ENCODE measurements at places on chromosomes 7 and 10. TPM values are rescaled to one million over a fixed set of nuclear protein-coding genes. Genes with fewer than 3 reads are reported as not detected.

POLR3A gene
- total RNA-seq = 13.4 TPM

MUC3A gene
- 0.16 TPM for total RNA-seq

CNPY1 gene
- total RNA-seq = not detected

DNA sequence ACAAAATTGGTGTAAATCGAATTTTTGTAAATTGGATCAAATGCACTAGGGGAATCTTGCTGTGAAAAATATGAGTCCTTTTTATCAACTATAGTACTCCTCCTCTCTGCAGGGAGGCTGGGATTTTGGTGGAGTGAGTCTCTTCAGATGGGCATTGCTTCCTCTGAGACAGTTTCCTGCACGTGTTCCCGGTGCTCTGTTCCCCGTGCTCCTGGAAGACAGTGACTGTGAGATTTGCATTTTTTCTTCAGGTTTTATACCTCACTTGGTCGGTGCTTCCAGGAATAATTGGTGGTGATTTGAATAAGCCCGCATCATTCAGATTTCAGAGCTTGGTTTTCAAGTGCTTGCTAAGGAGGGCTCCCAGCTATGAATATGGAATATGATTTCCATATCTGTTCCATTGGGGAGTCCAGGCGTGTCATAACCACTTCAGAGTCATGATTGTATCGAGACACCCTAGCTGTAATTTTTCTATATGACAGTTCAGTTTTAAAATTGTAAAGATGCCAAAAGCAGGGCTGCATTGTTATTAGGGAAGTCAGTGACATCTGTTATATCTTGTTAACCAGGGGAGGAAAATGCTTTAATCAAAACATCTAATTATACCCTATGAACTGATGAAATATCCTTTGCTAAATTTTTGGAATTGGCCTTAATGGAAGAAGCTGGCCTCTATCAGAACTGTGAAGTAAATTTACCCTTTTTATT is 12.3 kb downstream of the AUTS2 start:
- no peaks in the 10 kb centered on the region for H3K27me3 ChIP-seq
- H3K27ac ChIP-seq = no peak overlapping the region
- no peaks in the 10 kb centered on the region for H3K4me1 ChIP-seq
- H3K36me3 ChIP-seq = no peaks in the 10 kb centered on the region

DNA sequence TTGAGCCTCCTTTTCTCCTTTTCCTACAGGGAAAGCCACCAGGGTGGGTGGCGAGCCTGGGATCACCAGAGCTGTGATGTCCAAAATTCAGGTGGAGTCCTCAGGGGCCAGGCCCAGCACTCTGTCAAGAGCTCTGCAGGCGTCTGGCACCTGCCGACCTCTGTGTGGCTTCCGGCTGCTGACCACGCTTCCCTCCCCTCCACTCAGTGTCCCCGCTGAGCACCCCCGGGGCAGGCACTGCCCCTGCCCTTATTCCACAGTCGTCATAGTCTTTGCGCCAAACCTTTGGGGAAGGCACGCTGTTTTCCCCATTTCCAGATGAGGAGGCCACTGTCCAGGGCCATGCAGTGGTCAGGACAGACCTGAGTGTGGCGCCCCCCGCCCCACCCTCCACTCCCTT is 7.5 kb downstream of the MTG1 start:
- no peak overlapping the region for H3K4me3 ChIP-seq
- H3K36me3 ChIP-seq = no peaks in the 10 kb centered on the region
- DNase-seq = no peak
- H3K27ac ChIP-seq = no peak overlapping the region
- H3K4me1 ChIP-seq = no peaks in the 10 kb centered on the region

All from breast epithelium (tissue), 4 donors.